ENCODE measurements at places on chromosomes 16 and 17. TPM values are rescaled to one million over a fixed set of nuclear protein-coding genes. Genes with fewer than 3 reads are reported as not detected.

GRCh38 chr17:56675876-56676660 lies 82.6 kb downstream of the NOG start:
- DNase-seq = no peak

PPP1R1B gene
- not detected for total RNA-seq

DNA sequence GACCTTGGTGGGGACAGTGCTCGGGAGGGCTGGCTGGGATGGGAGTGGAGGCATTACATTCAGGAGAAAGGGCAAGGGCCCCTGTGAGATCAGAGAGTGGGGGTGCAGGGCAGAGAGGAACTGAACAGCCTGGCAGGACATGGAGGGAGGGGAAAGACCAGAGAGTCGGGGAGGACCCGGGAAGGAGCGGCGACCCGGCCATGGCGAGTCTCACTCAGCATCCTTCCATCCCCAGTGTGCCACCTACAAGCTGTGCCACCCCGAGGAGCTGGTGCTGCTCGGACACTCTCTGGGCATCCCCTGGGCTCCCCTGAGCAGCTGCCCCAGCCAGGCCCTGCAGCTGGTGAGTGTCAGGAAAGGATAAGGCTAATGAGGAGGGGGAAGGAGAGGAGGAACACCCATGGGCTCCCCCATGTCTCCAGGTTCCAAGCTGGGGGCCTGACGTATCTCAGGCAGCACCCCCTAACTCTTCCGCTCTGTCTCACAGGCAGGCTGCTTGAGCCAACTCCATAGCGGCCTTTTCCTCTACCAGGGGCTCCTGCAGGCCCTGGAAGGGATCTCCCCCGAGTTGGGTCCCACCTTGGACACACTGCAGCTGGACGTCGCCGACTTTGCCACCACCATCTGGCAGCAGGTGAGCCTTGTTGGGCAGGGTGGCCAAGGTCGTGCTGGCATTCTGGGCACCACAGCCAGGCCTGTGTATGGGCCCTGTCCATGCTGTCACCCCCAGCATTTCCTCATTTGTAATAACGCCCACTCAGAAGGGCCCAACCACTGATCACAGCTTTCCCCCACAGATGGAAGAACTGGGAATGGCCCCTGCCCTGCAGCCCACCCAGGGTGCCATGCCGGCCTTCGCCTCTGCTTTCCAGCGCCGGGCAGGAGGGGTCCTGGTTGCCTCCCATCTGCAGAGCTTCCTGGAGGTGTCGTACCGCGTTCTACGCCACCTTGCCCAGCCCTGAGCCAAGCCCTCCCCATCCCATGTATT lies 1.1 kb downstream of the CSF3 start:
- no peak for DNase-seq

- DNase-seq = no peak
These were observed 166.8 kb upstream of the TBX2 start for GRCh38 chr17:61232871-61233270.

ALDH3A2 gene
- total RNA-seq = 19.7 TPM

PRCD gene
- not detected for total RNA-seq

DNA sequence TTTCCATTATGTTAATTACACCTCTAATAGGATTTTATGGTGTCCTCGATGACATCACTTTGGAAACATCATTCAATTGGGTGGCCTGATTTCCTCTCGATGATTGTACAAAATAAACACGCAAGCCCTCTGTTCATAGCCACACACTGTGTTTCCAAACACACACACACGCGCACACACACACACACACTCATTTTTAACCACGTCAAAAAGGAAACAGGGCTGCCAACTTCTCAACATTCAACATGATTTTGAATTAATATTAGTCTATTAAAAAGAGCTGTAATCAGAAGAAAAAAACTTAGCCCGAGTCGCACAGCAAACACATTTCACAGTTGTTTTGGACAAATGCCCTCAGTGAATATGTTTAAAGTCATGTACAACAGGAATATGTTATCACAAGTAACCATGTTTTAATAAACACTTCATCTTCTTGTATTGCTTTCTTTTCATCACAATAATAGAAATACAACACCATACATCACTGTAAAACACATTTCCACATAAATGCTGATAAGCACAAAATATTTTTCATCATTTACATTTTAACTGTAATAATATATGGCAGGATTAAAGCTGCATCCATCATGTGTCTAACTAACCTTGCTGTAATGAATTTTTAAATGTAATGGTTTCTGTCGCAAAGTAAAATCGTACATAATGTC lies 219.1 kb upstream of the IRX3 start:
- DNase-seq = no peak

DNA sequence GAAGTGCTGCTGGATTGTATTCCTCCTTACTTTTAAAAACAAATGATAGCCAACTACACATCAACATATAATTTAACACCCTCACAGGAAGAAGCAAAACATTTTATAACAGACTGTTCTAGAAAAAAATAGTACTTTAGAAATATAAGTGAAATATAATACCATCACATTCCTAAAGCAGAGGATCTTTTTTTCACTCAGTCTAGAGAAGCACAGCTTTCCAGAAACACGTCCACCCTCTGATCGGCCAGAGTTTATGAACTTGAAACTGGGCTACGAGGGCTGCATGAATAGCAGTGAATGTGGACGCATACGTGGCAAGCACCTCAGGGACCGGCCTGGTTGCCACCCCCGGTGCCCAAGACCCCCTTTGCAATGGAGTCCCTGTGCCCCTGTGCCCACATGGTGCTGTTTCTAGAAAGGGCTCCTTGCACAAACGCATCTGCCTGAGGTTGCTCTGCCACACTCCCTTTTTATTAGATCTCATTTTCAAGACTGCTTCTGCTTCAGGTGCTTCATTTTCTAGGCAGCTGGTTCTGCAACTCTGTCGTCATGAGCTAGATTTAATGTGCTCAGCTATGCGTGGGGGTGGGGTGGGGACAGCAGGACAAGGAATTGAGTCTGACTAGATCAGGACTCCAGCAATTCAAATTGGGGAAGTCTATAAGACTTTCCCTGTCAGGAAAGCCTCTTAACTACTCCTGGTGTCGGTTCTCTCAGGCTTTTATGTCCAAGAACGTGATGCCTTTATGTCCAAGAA lies 29.1 kb upstream of the ERN1 start:
- DNase-seq = no peak

TBC1D3E gene
- not detected for total RNA-seq

EVI2B gene
- 109 TPM for total RNA-seq

DNA sequence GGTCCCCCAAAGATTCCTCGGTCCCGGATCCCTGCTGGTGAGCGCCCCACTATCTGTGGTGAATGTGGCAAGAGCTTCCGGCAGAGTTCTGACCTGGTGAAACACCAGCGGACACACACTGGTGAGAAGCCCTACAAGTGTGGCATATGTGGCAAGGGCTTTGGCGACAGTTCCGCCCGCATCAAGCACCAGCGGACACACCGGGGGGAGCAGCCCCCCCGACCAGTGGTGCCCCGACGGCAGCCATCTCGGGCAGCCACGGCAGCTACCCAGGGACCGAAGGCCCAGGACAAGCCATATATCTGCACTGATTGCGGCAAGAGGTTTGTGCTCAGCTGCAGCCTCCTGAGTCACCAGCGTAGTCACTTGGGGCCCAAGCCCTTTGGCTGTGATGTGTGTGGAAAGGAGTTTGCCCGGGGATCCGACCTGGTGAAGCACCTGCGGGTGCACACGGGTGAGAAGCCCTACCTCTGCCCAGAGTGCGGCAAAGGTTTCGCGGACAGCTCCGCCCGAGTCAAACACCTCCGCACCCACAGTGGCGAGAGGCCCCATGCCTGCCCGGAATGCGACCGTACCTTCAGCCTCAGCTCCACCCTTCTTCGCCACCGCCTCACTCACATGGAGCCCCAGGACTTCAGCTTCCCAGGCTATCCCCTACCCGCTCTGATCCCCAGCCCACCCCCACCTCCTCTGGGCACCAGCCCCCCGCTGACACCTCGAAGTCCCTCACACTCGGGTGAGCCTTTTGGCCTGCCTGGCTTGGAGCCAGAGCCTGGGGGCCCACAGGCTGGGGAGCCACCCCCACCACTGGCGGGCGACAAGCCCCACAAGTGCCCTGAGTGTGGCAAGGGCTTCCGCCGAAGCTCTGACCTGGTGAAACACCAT lies 2.8 kb downstream of the ZNF48 start:
- DNase-seq = no peak

- DNase-seq = no peak
These were observed 2252.0 kb downstream of the TP53TG3F start for GRCh38 chr16:35711435-35711834.

DNA sequence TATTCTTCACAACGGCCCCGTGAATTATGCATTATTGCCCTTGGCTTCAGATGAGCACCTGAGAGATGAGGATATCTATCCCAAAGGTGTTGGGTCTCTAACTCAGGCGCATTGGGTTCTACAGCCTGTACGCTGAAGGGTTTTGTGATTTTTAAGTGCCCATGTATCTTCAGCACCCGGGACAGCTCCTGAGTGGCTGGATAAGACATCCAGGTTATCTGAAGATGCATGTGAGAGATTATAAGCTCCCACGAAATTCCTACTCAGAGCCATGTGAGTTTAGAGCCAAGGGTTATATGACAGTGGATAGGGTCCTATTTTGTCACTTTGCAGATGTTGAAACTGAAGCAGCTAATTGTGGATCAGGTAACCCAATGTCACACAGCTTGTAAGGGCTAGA lies 612.3 kb upstream of the EEF2KMT start:
- no peak for DNase-seq

- DNase-seq = no peak
These were observed 13.4 kb upstream of the DNAJA2 start for GRCh38 chr16:46986896-46987295.

GRCh38 chr17:79707931-79708891 lies 22.5 kb upstream of the ENPP7 start:
- DNase-seq = peak; percentile 61

LSM12 gene
- total RNA-seq = 61.1 TPM

GFAP gene
- not detected for total RNA-seq

PRSS8 gene
- not detected for total RNA-seq

DNA sequence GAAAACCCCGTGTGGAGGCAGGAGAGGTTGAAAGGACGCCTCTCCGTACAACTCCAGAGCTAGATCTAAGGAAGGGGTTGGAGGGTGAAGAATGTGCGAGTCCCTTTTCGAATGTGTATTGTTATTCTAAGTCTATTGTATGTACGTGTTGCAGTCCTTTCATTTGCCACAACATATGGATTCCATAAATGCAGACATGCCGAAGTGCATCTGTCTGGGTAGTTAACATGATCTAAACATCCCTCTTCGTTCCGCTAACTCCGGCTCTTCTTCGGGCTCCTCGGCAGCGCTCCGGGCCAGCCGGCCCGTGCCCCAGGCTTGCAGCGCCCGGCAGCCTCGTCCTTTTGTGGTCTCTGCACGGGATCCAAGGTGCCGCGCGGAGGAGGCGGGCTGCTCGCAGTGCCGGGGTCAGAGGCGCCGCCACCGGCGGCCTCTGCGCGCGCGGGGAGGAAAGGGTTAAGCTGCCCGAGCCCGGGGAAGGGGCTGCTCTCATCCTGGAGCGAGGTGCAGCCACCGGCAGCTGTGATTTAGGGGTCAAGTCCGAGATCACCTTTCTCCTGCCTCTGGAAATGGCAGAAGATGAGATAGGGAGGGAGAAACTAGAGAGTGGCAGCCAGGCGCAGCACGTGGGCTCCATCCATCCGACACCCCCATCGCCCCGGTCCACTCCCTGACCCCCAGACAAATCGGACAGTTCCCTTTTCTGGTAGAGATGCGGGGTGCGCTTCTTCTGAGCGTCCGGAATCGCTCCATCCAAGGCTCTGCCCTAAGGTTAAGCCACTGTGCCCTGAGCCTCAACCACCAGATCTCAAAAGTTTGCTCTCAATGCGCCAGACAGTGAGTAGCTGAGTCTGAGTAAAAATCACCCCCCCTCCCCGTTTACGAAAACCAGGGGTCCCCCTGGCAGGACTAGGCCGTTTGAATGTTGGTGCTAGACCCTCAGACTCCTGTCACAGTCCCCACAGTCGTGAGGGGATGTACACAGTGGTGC lies 15.1 kb upstream of the ZFHX3 start:
- DNase-seq = no peak

DNA sequence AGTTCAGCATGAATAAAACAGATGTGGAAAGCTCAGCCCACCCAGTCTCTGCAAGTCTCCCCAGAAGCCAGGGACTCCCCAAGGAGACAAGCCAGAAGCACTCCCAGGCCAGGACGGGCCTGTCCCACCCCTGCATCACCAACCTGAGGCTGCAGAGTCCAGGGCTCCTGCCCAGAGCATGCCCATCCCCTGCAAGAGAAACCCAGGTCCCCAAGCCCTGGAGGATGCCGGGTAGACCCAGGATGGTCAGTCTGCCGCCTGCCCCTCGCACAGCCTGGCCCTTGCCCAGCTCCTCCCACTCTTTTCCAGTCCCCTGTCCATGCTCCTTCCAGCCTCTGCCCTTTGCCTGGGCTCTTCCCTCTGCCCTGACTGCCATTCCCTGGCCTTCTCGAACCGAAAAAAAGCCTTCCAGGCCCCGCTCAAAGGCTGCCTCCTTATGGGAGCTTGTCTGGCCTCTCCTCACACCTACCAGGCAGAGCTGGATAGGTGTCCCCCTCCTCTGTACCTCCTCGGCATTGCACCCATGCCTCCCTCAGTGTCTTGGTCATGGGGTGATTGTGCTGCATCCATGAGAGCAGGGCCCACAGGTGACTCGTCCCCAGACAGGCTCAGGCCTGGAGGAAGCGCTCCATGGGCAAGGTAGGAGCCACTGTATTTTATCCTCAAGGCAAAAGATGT lies 44.8 kb downstream of the BEAN1 start:
- DNase-seq = no peak

DNA sequence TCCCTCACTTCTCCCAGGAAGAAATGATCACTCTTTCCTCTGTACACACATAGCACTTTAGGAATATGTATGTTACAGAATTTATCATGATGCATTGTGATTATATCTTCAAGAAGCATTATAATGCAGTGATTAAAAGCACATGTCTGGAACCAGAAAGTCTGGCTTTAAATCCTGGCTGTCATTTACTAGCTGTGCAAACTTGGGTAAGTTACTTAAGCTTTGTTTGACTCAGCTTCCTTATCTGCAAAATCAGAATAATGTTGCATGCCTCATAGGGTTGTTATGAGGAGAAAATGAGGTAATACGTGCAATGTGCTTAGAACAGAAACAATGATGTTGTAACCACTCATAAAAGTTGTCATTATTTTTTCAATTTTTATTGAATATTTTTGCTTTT lies 156.3 kb upstream of the ZKSCAN2 start:
- no peak for DNase-seq

GRCh38 chr17:69853541-69854224 lies 221.3 kb upstream of the KCNJ16 start:
- no peak for DNase-seq

ZPBP2 gene
- not detected for total RNA-seq

DNA sequence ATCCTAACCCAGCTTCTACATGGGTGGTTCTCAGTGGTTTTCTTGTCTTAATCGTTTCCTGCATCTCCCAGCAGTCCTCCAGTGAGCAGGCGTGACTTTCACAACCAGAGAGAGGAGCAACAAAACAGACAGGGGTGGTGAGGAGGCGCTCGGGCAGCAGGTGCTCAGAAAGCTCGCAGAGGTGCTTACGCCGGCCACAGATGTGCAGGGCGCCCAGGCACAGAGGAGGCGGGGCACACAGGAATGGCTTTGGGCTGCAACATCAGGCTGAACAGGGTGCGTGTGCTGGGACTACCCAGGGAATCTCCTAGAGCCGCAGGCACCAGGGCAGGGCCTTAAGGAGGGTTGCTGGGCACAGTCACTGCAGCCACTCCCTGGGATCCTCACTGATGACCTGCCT lies 32.6 kb downstream of the KLHDC4 start:
- peak; percentile 30 for DNase-seq

- no peak for DNase-seq
These were observed 1.6 kb upstream of the KREMEN2 start for GRCh38 chr16:2962334-2963073.

SCGB1C2 gene
- total RNA-seq = not detected
